ENCODE measurements at places on chromosomes 11 and 22. TPM values are rescaled to one million over a fixed set of nuclear protein-coding genes. Genes with fewer than 3 reads are reported as not detected.

DNA sequence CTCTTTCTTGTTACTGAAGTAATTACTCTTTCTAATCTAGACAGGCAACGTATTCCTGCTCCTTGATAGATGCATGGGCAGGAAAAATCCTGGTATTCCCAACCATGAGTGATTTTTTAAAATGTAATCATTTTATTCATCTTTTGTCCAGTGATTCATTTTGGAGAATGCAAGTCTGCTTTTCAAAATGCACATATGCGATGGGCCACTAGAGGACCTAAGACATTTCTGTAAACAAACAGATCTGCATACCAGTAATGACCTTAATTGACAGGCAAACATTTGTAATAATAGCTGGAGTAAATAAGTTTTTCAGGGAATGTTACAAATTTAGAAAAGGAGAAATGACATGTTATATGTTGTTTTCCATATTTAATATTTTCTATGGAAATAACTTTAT is 1167.6 kb downstream of the JRKL start:
- DNase-seq, result no peak

The LMO1 gene
- 3.4 TPM for total RNA-seq

DNA sequence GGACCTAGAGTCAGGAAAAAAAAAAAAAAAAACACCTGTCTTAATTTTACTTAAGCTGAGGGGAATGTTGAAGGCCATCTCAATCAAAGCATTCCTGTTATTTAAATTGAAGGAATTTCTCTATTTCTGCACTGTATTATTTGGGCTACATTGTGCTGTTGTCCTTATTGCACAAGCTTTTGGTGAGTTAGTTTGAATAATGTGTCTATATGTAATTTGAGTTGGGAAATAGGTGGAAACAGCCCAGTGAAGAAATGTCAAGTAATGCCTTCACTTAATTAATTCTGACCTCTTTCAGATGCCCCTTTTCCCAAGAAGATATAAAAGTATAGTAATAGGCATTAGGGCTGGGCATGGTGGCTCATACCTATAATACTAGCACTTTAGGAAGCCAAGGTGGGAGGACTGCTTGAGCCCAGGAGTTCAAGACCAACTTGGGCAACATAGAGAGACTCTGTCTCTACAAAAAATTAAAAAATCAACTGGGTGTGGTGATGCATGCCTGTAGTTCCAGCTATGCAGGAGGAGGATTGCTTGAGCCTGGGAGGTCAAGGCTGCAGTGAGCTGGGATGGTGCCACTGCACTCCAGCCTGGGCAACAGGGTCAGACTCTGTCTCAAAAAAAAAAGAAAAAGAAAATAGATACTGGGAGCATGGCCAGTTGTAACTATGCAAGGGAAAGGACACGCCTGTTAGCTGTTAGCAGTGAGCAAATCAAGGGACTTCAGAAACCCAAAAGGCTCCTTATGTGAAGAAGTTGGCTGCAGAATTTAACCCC is 34.9 kb downstream of the OR10A6 start:
- DNase-seq, result no peak

DNA sequence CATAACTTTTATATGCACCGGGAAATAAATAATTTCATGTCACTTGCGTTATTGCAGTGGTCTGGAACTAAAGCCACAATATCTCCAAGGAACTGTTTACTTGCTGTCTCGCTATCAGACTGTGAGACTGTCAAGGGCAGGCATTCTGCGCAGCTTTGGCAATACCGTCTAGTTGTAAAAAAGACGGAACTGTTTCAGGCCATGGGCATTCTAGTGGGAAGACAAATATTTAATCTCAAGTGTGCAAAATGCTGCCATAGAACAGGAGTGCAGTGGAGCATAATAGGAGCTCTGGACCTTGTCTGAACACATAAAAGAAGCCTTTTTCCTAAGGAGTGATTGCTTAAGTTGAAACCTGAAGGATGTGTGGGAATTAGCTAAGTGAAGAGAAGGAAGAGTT is 53.8 kb downstream of the PACS1 start:
- DNase-seq, result no peak

DNA sequence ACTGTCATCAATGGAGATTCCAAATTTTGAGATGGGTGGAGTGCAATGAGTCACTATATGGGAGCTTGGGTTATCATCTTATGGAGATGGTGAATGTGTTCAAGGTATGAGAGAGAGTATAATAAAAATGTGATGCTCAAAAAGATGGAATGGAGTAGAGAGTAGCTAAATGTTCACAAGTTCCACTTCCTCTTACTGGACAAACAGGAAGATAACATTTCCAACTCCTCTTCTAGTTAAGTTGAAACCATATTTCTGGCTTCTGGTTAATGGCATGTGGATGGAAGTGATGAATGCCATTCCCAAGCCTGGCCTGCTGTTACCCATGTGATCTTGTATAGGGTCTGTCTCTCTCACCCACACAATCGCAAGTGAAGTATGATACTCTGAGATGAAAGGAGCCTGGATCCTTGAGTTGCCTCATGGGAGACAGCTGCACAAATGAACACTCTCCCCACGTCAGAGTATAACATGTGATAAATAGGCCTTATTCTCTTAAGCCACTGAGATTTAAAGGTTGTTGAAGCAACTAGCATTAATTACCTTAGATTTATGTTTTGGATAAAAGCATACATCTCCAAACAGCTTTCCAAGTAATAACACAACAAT is 111.0 kb downstream of the RAB38 start:
- DNase-seq, result no peak

DNA sequence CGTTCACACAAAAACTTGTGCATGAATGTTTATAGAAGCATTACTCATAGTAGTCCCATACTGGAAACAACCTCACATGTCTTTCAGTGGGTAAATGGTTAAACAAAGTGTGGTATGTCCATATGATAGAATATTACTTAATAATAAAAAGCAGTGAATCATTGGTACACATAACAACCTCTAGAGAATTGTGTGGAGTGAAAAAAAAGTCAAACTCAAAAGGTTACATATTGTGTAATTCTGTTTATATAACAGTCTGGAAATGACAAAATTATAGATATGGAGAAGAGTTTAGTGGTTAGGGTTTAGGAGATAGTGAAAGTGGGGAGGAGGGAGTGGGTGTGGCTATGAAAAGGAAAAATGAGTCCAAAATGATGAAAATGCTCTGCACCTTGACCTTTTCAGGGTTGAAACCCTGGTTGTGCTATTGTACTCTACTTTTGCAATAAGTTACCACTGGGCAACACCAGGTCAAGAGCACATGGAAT is 243.4 kb upstream of the DDI1 start:
- DNase-seq, result no peak

GRCh38 chr11:60230681-60231080 is 12.3 kb downstream of the MS4A4E start:
- DNase-seq, result no peak

- no peak for DNase-seq
Observed at GRCh38 chr11:57146301-57146700, 35.5 kb upstream of the LRRC55 start.
